CD8-positive, alpha-beta T cell (primary cell): ENCODE measurements at places on chromosomes 4 and X. TPM values are rescaled to one million over a fixed set of nuclear protein-coding genes. Genes with fewer than 3 reads are reported as not detected.

DNA sequence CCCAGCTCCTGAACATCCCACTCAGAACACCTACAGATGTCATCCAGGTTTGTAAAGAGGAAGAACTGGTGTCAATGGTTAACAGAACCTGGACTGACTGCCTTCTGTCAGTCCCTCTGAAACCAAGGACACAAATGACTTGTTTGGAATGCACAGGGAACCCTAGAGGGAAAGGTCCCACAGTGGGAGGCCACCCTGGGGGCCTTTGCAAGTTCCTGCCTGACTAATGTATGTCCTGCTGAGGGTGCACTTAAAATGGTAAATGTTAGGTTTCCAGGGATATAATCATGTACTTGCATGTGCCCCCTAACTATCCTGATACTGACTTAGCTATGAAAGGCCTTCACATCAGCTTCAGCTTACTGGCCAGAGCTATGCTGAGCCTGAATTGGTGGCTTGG, 15.0 kb upstream of the XAGE2 start:
- DNase-seq, result no peak

DNA sequence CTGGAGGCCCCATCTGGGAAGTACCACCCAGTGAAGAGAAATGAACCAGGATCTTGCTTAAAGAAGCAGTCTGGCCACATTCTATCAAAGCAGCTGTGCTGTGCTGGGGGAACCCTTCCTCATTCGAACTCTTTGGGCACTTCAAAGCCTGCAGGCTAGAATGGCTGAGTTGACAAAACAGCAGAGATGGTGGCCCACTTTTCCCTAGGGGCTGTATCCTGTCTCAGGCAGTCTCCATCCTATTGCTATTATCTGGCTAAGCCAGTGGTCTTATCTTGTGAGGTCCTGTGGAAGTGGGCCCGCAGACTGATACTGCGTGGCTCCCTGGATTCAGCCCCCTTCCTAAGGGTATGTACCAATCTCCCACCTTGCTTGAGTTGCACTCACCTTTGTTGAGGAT, 114.3 kb downstream of the VSIG4 start:
- no peak for DNase-seq

DNA sequence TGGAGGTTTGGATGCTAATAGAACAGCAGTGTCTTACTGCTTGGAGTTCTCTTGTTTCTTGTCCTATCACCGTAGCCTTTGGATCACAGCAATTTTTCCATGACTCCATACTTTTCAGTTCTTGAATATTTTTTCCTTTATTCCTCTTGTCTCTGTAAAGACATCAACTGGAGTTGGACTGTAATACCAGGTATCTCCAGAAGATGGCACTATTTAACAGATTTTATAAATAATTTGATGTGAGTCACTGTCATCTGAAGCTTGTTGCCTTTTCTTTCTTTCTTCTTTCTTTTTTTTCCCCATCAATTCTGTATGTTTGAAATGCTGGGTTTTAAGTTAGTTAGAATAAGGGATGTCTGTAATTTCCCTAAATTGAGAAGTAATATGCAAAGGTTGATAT, 24.1 kb downstream of the HPRT1 start:
- no peak for DNase-seq

- DNase-seq, result no peak
These were observed 16.1 kb upstream of the EXOSC9 start for GRCh38 chr4:121784975-121785374.

The TENM3 gene
- total RNA-seq, result not detected

The GRIA3 gene
- total RNA-seq, result not detected

The NAP1L3 gene
- 5.2 TPM for total RNA-seq
